ENCODE measurements at places on chromosomes 12 and 14.

- no peak for DNase-seq
Measured at GRCh38 chr12:92442782-92443181, 260.0 kb upstream of the PLEKHG7 start.

DNA sequence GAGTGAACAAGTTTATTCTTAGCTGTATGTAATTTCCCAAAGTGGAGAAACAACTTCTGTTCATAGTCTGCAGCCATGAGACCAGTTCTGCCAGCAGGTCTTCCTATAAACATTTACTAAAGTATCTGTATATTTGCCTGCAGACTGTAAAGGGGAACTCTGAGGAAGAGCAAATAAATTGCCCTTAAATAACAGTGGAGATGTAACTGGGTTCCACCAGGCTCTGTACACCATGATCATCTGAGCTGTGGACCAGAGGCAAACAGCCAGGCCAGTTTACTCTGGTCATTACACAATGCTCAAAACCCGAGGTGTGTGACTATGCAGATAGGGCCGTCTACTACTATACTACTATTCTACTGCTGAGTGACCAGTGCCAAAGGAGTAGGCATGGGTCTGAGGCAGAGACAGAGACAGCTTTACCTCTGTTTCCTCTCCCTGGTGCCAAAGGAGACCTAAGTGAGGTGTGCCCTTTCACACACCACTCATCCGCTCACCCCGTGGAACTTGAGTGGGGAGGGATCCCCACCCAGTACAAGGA lies 21.1 kb upstream of the CERS5 start:
- no peak for DNase-seq

DNA sequence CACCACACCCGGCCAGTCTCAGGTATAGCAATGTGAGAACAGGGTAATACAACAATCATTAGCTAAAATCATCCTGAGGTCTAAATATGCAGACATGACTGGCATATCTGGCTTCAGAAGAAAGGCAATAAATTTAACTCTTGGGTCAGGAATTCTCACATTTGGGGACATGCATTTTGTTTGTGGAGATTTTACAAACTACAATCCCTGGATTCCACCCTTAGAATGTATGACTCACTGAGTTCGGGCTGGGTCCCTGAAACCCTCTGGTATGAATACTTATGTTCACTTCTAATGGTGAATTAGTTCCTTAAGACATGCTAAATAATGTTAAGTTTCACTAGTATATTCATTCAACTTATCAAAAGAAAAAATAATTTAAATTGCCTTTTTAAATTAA lies 98.9 kb upstream of the HMGA2 start:
- no peak for DNase-seq

- no peak for DNase-seq
Measured at GRCh38 chr12:77723308-77723707, 107.4 kb upstream of the NAV3 start.

DNA sequence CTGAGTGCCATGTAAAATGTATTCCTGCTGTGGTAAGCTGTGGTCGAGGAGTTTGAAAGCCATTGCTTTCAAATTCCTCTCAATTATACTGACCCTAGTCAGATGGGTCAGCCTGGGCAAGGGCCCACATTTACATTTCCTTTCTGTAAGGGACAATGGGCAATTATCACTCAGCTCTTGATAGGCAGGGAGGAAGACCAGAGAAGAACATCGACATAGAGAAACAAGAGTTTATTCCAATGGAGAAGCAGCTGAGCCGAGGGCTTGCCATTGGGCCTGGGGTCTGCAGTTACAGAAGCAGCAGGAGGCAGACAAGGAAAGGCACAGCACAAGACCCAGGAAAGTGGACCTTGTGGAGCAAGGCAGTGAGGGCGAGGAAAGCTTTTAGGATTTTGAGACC lies 9.7 kb downstream of the NRIP2 start:
- no peak for DNase-seq

GRCh38 chr14:48738186-48738925 lies 847.8 kb downstream of the RPS29 start:
- no peak for DNase-seq

DNA sequence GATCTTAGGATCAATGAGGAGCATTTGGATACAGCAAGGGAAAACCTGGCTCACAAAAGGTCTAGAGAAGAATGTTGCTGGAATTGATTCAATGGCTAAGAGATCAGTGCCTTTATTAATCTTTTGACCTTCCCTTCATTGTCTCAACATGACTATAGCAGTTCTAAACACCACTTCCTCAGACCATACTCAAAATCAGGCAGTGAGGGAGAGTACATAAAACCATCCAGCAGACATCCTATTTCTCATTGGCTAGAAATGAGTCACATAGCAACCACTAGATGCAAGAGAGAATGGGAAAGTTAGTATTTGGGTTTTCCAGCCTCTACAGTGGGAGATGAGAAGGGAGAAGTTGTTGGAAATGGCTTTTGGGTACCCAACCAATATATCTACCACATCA lies 151.4 kb upstream of the NUDT4 start:
- DNase-seq, result no peak

DNA sequence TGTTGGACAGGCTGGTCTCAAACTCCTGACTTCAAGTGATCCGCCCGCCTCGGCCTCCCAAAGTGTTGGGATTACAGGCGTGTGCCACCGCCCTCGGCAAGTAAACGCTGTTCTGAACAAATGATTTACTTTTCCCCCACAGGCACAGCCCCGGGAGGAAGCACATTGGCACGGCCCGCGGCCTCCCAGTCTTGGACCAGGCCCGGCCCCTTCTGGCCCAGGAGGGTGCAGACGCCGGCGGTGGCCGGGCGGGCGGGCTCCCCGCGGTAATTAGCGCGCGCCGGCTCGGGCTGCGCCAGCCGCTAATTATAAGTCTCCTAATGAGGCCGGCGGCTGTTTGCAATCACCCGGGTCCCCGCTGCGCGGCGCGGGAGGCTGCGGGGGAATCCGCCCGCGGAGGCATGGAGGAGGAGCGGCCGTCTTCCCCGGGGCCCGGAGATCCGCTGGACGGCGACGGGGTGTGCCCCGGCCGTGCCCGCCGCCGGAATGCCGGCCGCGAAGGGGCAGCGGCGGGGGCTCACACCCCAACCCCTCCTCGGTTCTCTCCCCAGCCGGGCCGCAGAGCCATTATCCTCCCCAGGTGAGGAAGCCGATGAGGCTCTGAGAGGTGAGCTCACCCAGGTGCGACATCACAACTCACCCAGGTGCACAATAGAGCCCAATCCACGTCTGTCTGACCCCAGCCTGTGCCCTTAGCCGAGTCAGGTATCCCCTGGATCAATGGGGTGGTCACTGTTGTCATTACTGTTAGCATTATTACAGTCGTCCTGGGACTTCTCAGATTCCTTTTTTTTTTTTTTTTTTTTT lies 3.3 kb upstream of the POP5 start:
- peak; percentile 40 for DNase-seq

DNA sequence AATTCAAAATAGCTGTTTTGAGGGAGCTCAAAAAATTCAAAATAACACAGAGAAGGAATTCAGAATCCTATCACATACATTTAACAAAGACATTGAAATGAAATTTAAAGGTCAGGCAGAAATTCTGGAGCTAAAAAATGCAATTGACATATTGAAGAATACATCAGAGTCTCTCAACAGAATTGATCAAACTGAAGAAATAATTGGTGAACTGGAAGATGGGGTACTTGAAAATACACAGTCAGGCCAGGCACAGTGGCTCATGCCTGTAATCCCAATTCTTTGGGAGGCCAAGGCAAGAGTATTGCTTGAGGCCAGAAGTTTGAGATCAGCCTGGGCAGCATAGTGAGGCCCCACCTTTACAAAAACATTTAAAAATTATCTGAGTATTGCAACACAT lies 34.1 kb upstream of the DHRS7 start:
- no peak for DNase-seq

GRCh38 chr12:43210485-43211192 lies 341.4 kb downstream of the ADAMTS20 start:
- DNase-seq, result no peak

GRCh38 chr14:58309086-58309485 lies 10.7 kb downstream of the ARID4A start:
- DNase-seq, result no peak

DNA sequence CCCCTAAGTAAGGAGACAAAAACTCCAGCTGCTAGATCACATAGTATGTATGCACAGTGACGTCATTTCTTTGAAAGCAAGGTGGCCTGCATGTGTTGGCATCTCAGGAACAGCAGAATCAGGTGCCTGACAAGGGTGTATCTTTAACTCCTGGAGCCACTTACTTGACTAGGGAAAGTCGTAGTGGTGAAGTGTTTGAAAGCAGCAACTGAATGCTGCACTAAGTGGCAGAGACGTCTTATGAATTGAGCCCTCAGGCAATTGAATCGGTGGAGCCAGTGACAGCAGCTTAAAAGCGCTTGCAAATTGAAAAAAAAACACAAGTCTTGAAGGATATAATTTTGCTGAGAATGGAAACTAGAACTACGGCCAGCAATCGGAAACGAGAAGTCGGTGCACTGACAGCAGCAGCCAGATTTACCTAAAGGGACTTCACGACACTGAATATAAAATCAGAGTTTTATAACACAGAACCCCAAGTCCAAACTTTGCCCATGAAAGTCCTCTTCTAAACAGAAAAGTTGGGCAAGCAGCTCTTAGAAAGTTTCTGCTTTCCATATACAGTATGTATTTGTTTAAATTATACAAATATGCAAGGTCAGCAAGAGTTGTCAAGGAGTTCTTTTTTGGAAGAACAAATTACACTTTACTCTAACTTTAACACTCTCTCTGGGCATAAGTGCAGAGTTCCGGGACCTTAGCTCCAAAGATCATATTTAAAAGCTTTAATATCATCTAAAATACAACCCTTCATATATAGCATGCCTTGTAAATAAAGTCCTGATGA lies 1.1 kb downstream of the IGF1 start:
- no peak for DNase-seq

DNA sequence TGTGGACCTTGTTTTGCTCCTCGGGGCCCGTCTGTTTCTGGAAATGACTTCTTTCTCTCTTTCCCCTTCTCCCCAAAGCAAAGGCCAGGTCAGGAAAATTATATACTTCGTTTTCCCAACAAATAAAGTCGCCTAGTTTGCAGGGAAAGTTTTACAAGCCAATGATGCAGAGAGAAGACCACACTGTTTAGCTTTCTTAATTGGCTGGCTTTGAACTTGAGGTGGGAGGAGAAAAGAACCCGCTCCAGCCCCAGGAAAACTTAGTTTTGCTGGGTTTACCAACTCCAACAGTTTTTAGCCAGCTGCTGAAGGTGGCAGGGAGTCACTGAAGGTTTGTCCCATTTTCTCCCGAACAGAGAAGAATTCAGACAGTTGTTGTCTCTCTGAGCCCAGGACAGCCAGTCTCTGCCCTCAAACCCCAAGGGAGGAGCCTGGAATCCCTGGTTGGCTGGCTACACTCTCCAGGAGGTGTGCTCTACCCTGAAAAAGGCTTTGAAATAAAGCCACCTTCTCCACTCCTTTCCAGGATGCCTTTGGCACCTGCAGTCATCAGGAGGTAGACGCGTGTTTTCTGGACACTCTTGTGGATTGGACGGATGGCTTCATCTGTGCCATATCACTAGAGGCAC lies 24.8 kb downstream of the BCL11B start:
- no peak for DNase-seq
